ENCODE measurements at places on chromosomes 7 and 10.

GRCh38 chr10:12961416-12962205, 39.9 kb downstream of the CCDC3 start:
- no peak for DNase-seq
- no peak overlapping the region for H3K4me3 ChIP-seq
- no peaks in the 10 kb centered on the region for H3K36me3 ChIP-seq
- H3K27me3 ChIP-seq: no peaks in the 10 kb centered on the region
- H3K4me1 ChIP-seq: no peaks in the 10 kb centered on the region

GRCh38 chr10:28761084-28761846, 83.9 kb downstream of the BAMBI start:
- no peak overlapping the region for H3K27ac ChIP-seq
- H3K4me3 ChIP-seq: no peak overlapping the region
- DNase-seq: no peak

- no peak overlapping the region for H3K4me3 ChIP-seq
- no peaks in the 10 kb centered on the region for H3K4me1 ChIP-seq
- H3K36me3 ChIP-seq: no peaks in the 10 kb centered on the region
- no peak for DNase-seq
- no peaks in the 10 kb centered on the region for H3K27me3 ChIP-seq
These were observed 202.0 kb upstream of the LRRTM3 start for GRCh38 chr10:66723608-66724400.

- H3K36me3 ChIP-seq: no peaks in the 10 kb centered on the region
- no peaks in the 10 kb centered on the region for H3K27me3 ChIP-seq
- peak overlapping the region; percentile 97 for H3K27ac ChIP-seq
- peak; percentile 83 for DNase-seq
These were observed 54.9 kb downstream of the HK1 start for GRCh38 chr10:69333205-69333604.

- H3K27me3 ChIP-seq: no peaks in the 10 kb centered on the region
- peak overlapping the region; percentile 20 for H3K27ac ChIP-seq
- peak; percentile 20 for DNase-seq
These were observed 309.3 kb upstream of the KCND2 start for GRCh38 chr7:119963654-119964053.

DNA sequence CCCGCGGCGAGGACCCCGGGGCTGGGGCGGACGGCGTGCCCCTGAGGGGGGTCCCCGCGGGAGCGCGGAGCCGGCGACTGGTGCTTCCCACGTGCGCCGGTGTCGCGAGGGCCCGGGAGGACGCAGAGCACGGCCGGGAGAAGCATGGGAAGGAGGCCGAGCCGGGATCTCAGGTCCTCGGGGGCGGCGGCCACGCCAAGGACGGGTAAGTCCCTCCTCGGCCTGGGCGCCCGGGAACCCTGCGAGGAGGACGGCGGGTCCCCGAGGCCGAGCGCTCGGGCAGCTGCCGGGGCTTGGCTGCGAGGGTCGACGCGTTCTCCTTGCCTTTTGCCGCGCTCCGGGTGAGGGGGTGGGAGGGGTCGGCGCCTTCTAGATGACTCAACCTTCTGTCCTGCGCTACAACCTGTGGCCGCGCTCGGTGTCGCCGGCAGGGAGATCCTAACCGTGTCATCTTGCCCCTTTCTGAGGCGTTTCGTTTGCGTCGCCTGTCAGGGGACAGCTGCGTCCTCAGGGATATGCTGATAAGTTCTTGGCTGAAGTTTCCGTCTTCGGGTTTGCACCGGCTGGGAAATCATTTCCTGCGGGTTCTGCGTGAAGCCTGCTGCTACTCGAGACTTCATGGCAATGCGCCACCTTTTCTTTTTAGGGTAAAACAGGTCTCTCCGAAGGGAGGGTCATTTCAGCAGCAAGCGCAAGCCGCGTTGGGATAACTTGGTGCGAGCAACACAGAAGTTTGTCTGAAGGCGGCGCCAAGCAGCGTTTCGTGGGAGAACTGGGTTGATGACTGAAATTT, 529 bp downstream of the TASOR2 start:
- H3K27ac ChIP-seq: peak overlapping the region; percentile 86
- H3K27me3 ChIP-seq: peaks cover 5% of the 10 kb centered on the region
- H3K4me1 ChIP-seq: peaks cover 10% of the 10 kb centered on the region

- peaks cover 14% of the 10 kb centered on the region for H3K4me1 ChIP-seq
- H3K36me3 ChIP-seq: no peaks in the 10 kb centered on the region
- peak overlapping the region; percentile 25 for H3K27ac ChIP-seq
- H3K4me3 ChIP-seq: no peak overlapping the region
These were observed 21.0 kb upstream of the EPC1 start for GRCh38 chr10:32367793-32368453.

GRCh38 chr10:70698211-70698610, 25.9 kb downstream of the ADAMTS14 start:
- DNase-seq: no peak
- no peaks in the 10 kb centered on the region for H3K27me3 ChIP-seq
- H3K27ac ChIP-seq: no peak overlapping the region
- H3K36me3 ChIP-seq: no peaks in the 10 kb centered on the region
- H3K4me3 ChIP-seq: no peak overlapping the region
- no peaks in the 10 kb centered on the region for H3K4me1 ChIP-seq

DNA sequence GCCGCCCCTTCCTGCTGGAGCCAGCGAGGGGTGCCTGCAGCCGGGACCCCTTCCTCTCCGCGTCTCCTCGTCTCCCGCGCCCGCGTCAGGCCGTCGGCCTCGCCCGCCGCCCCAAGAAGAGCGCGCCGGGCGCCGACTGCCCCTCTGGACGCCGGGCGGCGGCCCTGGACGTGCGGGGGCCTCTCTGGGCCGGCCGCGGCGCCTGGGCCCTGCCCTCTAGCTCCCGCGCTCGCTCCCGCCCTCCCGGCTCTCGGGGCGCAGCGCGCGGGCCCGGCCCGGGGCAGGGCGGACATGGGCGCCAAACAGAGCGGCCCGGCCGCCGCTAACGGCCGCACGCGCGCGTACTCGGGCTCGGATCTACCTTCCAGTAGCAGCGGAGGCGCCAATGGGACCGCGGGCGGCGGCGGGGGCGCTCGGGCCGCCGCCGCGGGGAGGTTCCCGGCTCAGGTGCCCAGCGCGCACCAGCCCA, 704 bp downstream of the ZNRF2 start:
- H3K4me3 ChIP-seq: peak overlapping the region; percentile 96
- no peaks in the 10 kb centered on the region for H3K36me3 ChIP-seq
- peak; percentile 52 for DNase-seq
- H3K27me3 ChIP-seq: no peaks in the 10 kb centered on the region

DNA sequence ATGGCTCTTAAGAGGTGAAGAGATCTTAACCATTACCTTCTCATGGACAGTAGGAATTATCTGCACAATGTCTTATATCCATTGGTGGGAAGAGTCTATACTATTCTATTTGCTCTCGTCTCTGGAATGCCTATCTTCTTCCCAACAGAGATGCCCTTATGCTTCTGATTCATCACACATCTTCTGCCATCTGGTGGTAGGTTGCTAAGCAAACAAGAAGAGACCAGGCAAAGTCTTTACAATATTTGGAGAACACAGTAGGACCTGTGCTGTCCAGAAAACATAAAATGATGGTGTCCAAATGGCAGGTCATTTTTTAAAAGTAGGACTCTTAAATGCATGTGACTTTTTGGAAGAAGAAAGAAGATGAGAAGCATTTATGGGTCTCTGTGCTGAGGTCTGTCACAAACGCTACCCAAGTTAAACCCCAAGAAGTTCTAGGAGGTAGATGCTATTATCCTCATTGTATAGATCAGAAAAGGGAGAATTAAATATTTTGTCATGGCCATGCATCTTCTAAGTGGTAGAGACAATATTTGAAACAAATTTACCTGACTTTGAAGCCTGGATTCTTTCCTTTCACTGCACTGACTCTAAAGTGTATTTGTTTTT, 67.8 kb upstream of the NXPH1 start:
- no peaks in the 10 kb centered on the region for H3K27me3 ChIP-seq
- H3K27ac ChIP-seq: no peak overlapping the region
- no peak for DNase-seq
- no peaks in the 10 kb centered on the region for H3K4me1 ChIP-seq
- no peaks in the 10 kb centered on the region for H3K36me3 ChIP-seq

DNA sequence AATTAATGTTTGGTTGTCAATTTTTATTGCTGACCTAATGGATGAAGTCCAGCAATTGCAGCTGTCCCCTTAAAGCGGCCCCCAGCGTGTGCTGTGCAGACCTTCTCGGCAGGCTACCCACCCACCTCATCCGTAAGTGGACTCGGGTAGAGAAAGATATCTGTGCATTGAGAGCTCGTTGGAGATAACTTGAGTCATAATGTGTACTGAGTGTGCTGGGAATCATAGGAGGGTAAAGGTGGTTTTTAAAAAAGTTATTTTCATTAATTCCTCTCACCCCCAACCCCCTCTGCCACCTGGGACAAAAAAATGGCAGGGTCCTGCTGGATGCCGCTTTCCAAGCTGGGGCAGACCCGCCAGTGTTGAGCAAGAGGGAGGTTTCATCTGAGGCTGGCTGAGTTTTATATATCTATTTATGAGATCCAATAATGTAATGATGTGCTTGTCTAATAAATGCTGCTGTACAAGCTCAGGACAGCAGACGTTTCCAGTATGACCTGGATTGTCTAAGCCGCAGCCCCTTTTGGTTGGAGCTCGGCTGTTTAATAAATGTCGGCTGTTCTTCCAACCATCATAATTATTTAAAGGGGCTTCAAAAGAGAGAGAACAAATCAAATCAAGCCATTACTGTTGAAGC, 119.1 kb downstream of the NKX6-2 start:
- DNase-seq: peak; percentile 21
- H3K36me3 ChIP-seq: no peaks in the 10 kb centered on the region
- H3K4me1 ChIP-seq: no peaks in the 10 kb centered on the region
- H3K4me3 ChIP-seq: no peak overlapping the region
- no peaks in the 10 kb centered on the region for H3K27me3 ChIP-seq

GRCh38 chr10:120984221-120984620, 133.1 kb downstream of the WDR11 start:
- H3K36me3 ChIP-seq: no peaks in the 10 kb centered on the region
- H3K27ac ChIP-seq: no peak overlapping the region
- no peak for DNase-seq
- peaks cover 8% of the 10 kb centered on the region for H3K27me3 ChIP-seq
- H3K4me3 ChIP-seq: no peak overlapping the region

DNA sequence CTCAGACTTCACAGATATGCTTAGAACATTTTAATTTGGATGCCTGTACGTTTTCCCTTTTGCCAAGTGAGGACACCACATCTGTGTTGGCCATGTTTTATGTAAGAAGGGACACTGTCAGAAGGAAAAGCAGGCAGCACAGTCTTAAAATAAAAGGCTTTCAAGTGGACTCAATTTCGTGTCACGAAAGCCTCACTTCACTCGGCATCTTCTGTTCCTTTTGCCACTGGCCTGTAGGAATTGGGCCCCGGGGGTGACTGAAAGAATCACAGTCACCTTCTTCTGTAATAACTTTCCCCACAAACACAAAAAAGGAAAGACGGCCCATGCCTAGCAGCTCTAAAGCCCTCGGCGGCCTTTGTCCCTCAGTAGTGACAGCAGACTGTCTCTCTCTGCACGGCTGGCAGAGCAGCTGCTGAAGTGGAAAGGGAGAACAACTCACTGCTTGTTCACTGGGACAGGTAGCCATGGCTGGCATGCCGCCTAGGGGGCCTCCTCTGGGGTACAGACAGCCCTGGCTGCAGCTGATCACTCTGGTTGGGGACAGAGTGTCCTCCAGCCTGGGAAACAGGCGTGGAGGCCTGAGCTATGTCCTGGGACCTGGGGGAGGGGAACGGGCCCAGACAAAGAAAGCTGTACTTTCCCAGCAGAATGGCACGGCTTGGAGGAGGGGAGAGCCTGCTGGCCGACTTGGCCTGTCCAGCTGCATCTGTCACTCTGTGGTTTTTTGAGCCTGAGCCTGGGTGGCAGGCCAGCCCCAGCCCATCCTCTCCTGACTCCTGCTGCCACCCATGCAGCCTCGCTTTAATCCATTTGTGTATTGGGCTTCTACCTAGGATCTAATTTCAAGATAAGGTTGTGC, 4.4 kb downstream of the RASSF4 start:
- no peaks in the 10 kb centered on the region for H3K27me3 ChIP-seq
- H3K36me3 ChIP-seq: no peaks in the 10 kb centered on the region
- H3K4me3 ChIP-seq: no peak overlapping the region

DNA sequence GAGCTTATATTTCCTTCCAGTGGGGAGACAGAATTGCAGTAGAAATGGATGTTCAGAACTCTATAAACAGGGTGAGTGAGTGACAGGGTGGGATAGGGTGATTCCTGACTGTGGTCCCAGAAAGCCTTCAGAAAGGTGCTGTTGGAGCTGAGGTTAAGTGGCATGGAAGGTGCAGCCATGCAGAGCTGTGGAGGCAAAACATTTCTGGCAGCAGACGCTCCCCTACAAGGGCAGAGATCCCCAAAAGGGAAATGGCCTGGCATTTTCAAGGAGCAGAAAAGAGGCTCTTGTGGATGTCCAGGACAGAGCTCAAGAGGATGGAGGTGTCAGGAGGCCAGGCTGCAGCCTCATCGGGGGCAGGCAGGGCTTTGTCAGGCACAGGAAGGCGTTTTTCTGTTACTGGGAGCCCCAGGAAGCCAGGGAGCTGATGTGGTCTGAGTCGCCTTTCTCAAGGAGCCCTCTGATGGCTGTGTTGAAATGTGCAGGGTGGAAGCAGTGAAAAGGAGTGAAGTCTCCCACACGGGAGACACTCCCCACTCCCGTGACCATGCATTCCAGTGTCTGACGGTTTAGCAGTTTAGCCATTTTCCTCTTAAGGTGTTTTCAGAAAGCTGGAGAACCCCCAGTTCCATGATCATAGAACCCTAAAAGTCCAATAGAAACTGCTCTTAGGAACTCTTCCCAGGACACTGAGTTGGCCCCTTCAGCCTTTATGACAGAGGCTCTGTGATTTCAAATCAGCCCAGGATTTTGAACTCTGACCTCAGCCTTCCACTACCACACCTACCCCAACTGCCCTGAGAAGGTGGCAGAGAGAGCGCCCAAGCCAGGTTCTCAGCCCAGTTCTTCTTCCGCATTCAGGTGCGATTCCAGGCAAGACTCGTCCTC, 96.2 kb downstream of the C10orf105 start:
- H3K27ac ChIP-seq: no peak overlapping the region
- peak; percentile 51 for DNase-seq
- H3K27me3 ChIP-seq: no peaks in the 10 kb centered on the region
- no peak overlapping the region for H3K4me3 ChIP-seq

GRCh38 chr10:61355211-61355610, 98.0 kb downstream of the TMEM26 start:
- no peaks in the 10 kb centered on the region for H3K27me3 ChIP-seq
- no peak overlapping the region for H3K27ac ChIP-seq
- no peak overlapping the region for H3K4me3 ChIP-seq
- peaks cover 5% of the 10 kb centered on the region for H3K4me1 ChIP-seq

GRCh38 chr7:18222636-18223035, 195.0 kb upstream of the PRPS1L1 start:
- peaks cover 25% of the 10 kb centered on the region for H3K4me1 ChIP-seq
- no peak overlapping the region for H3K4me3 ChIP-seq
- DNase-seq: no peak
- H3K27me3 ChIP-seq: no peaks in the 10 kb centered on the region
- H3K36me3 ChIP-seq: no peaks in the 10 kb centered on the region
- no peak overlapping the region for H3K27ac ChIP-seq

DNA sequence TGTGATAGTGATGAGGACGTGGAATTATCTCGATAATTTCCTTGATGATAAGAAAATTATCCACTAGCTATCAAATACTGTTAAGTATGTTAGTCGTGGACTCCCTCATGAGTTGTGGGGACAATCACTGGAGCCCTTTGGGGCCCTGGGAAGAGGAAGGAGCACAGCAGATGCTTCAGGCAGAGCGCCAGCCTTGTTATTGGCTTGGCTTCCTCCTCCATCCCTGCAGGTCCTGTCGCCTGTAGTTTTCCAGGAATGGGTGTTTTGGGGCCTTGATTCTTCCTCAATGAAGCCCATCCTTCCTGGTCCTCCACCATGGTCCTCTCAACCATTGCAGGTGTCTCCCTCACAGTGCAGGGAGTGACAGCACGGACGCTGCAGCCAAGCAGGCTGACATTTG, 32.5 kb upstream of the ZNF32 start:
- no peaks in the 10 kb centered on the region for H3K36me3 ChIP-seq
- H3K4me3 ChIP-seq: no peak overlapping the region
- H3K27me3 ChIP-seq: peaks cover 4% of the 10 kb centered on the region
- no peak overlapping the region for H3K27ac ChIP-seq
- no peak for DNase-seq
- no peaks in the 10 kb centered on the region for H3K4me1 ChIP-seq

Measured in cardiac muscle cell (in vitro differentiated cells and primary cell).